ENCODE measurements at places on chromosomes 12 and 14. TPM values are rescaled to one million over a fixed set of nuclear protein-coding genes. Genes with fewer than 3 reads are reported as not detected.

Gene HOXC5
- total RNA-seq = not detected

Gene HOXC12
- not detected for total RNA-seq

Gene PAH
- 1.2 TPM for total RNA-seq

DNA sequence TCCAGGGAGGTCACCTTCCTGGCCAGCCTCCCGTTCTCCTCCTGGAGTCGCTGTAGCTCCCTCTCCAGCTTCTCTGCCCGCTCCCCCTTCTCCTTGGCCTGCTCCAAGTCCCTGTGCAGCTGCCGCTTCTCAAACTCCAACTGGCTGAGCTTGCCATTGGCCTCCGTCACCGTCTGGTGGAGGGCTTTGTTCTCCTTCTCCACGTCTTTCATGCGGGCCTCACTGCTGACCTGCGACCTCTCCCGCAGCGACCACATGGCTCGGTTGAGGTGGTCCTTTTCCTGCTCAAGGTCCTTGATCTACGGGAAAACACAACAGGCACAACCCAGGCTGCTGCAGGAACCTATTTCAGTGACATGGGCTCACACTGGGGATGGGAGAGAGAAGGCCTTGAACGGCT is 69.3 kb upstream of the GPR68 start:
- DNase-seq = no peak

GRCh38 chr12:62191491-62192179 is 68.6 kb upstream of the USP15 start:
- no peak for DNase-seq

DNA sequence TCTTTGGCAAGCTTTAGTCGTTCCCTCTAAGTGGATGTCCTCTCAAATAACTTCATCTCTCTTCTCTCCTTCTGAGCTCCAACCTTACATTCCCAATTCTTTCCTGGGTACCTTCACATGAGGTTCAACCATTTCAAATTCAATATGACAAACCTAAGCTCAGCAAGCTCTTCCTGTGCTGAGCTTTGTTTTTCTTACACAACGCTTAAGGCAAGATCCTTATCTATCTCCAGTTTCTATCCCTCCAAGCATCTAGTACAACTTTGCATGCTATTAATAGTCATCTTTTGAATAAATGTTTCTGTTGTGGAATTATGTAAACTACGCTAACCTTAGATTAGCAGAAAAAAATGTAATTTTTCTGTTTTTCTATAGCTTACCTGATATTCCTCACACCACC is 63.7 kb upstream of the IFNG-AS1 start:
- no peak for DNase-seq

GRCh38 chr14:72549854-72550253 is 344.0 kb downstream of the DPF3 start:
- DNase-seq = no peak

- no peak for DNase-seq
Measured at GRCh38 chr12:19462406-19462805, 23.1 kb downstream of the AEBP2 start.

DNA sequence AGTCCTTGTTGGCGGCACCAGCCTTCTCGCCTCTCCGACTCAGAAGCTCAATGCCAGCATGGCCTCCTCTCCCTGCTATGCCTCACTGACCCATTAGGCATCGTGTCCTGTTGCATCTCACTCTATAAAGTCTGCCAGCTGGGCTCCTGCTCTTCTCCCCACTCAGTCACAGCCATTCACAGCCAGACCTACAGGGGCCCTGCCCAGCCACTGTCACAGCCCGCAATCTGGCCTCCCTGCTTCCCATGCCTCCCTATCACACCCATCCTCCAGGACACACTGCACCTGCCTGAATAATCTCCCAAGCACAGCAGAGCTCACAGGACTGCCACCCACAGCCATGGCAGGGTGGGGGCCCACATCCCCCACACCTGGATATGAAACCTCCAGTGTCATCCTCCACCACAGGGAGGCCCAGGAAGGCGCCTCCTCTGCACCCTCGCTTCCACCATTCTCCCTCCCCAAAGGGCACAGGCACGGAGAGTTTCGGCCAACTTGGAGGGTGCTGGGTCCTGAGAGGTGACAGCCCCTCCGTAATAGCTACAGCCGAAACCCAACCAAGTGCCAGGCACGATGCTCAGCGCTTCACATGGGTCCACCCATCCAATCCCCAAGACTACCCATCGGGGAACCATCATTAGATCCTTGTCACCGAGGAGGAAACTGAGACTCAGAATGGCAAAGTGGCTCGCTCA is 370.3 kb downstream of the BCL11B start:
- no peak for DNase-seq

Data from cerebellum (tissue), 4 donors.